ENCODE measurements at places on chromosomes 5 and 9.

DNA sequence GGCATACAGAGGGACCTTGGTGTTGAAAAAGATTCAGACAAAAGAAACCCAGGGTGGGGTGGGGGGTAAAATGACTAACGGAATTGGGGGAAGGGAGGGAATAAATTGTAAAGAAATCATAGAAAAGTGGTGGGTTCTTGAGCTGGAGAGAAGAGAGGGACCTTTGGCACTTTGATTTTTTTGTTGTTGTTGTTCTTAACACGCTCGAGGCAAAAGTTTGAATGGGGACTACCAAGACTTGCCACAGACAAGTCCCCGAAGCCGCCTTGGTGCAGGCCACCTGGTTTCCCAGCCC lies 616 bp downstream of the VCAN start:
- DNase-seq, result no peak

- DNase-seq, result no peak
Observed at GRCh38 chr9:33465096-33465495, 8.6 kb downstream of the NOL6 start.

- DNase-seq, result no peak
Observed at GRCh38 chr5:178149199-178149932, 4.3 kb downstream of the NHP2 start.

DNA sequence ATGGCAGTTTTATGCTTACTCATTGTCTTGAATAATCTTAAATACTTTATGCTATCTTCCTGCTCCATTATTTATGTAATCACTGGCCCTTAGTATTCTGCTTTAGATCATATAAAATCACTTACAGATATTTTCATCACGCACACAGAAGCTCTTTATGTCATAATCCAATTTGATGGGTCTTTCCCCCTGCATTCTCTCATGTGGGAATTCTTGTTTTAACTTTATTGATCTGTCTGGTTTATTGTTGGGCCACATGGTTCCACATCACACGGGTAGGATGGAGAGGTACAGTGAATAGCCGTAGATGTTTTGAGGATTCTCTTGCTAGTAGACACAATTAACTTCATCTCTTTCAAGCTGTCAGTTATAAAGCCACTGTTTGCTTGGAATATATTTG lies 27.0 kb downstream of the PLPPR1 start:
- DNase-seq, result no peak

GRCh38 chr5:119315516-119315949 lies 40.3 kb upstream of the TNFAIP8 start:
- DNase-seq, result peak; percentile 8

DNA sequence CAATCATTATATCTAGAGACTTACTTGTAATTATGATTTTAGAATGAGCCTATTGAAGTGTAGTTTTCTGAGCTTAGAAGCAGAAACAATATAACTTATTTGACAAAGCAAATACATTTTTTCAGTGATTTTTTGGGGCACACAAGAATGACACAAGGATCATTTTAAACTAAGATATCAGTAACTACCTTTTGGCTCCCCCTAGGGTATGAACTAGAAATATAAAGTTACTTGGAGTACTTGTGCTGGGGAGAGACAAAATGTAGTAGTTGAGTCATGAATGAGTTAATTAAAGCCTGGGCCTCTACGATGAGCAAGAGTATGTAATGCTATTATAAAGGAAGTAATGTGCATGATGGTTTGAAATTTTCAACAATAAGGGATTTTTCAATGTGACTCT lies 1244.1 kb upstream of the ACO1 start:
- no peak for DNase-seq

DNA sequence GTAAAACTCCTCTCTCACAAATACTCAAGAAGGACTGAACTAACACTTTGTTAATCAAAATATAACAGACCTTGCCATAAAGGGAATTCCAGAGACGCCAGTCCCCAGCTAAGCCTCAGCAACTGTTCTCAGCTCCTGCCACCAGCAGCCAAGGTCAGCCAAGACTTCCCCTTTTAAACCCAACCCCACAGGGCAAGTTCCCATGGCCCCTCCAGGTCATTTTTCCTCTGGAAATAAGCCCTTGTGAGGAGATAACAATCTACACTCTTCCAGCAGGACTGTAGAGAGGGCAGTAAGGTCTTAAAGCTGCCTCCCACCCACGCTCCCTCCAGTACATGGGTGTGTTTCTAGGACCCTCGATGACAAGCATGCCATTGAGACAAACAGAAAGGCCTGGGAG lies 78.3 kb downstream of the DPYSL3 start:
- DNase-seq, result no peak

DNA sequence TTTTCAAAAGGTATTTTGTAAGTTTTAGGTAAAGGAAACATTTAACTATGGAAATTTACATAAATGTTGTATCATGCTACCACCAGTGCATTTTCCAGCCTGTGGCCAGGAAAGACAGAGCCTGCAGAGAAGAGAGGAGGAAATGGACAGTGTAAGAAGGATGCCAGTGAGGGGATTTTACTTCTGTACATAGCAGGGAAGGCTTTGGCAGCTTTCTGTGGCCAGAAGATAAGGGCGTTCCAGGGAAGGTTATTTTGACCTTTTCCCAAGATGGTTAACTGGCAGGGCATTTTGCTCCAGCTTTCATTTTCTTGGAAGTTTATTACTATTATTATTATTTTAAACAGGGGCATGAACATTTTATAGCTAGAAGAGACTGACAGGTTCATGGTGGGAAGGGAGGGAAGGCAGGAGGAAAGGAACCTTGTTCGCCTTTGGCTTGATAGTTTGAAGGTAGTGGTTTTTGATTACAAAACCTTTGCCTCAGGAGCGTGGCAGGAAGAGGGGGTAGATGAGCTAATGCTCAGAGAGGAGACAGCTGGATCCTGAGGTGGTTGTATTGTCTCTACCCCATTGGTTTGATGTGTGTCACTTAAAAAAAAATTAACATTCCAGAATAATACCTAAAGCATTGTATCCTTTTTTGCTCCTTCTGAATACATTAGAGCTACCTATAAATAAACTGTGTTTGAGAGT lies 4.1 kb downstream of the ISOC1 start:
- no peak for DNase-seq

DNA sequence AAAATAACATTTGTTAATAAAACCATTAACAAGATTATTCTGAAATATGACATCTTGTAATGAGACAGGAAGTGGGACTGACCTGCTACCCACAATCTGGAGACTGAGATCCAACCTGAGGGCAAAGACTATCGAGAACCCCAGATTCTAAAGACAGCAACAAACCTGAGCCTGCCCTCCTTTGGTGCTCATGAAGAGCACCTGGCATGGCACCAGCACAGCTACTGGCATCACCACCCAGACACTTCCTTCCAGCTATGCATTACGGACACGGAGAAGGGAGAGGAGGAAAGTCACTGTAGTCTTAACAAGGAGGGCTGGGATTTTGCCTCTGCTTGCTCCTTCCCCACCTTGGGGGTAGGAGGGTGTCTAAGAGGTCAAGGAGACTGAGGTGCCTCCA lies 105.5 kb downstream of the AUH start:
- DNase-seq, result no peak

GRCh38 chr9:79610019-79610631 lies 38.4 kb downstream of the TLE4 start:
- DNase-seq, result no peak

- DNase-seq, result no peak
Observed at GRCh38 chr9:73153793-73154227, 2.1 kb downstream of the ANXA1 start.

DNA sequence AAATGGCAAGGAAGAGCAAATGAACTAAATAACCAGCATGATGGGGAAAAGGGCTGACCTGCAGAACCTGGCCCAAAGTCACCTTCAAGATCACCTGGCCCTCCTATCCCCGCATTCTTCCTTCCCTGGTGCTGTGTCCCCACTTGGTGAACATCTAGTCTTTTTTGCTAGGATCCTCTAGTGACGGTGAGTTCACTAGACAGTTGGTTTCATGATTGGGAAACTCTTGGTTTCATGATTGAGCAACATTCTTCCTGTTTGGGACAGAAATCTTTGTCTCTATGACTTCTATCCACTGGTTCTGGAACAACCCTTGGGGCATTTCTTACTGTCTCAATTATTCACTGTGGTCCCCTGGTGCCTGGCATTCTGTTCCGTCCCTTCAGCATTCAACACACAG lies 50.2 kb upstream of the DAB2IP start:
- DNase-seq, result no peak

GRCh38 chr5:115586525-115587146 lies 15.6 kb downstream of the TICAM2 start:
- peak; percentile 15 for DNase-seq

- DNase-seq, result no peak
Observed at GRCh38 chr5:171663311-171664085, 122.1 kb upstream of the SMIM23 start.

- no peak for DNase-seq
Observed at GRCh38 chr9:122088880-122089706, 4.0 kb downstream of the TTLL11 start.

GRCh38 chr5:174832811-174833210 lies 108.4 kb downstream of the MSX2 start:
- no peak for DNase-seq

- DNase-seq, result no peak
Observed at GRCh38 chr9:109974143-109974917, 194.3 kb downstream of the PALM2AKAP2 start.

DNA sequence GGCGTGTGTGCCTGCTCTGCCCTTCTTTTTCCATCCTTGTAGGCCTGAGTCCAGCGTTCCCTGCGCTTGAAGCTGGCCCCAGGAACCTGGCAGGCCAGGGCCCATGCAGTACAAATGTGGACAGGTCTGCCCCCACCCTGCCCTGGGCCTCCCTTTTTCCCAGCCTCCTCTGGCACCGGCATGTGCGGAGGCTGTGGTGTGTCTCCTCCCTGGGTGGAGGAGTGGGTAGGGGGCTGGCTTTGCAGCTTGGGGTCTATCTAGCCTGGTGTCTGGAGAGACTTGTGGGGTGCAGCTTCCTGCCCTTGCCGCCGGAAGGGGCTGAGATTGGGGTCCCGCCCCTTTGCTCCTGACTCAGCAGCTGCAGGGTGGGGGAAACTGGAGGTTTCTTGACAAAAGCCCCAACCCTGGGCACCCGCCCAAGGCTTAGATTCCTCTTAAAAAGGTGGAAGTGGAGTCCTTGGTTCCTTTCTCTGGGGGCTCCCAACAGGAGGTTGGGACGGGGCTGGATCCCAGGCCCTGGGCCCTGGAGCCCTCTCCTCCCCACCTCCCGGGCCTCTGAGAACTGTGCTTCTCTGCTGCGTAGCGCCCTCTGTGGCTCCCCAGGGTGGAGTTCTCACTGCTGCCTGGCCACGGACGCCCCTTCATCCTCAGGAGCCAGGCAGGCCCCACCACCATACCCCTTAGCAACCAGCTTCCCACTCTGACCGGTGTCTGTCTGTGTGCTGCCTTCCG lies 18.0 kb downstream of the RXRA start:
- no peak for DNase-seq
